ENCODE measurements at places on chromosomes 16 and 17.

GRCh38 chr16:10138881-10139280 lies 43.3 kb downstream of the GRIN2A start:
- no peak for DNase-seq

GRCh38 chr17:81120695-81121621 lies 44.3 kb upstream of the PVALEF start:
- no peak for DNase-seq

- no peak for DNase-seq
These were observed 188.6 kb downstream of the NTN1 start for GRCh38 chr17:9209781-9210370.

DNA sequence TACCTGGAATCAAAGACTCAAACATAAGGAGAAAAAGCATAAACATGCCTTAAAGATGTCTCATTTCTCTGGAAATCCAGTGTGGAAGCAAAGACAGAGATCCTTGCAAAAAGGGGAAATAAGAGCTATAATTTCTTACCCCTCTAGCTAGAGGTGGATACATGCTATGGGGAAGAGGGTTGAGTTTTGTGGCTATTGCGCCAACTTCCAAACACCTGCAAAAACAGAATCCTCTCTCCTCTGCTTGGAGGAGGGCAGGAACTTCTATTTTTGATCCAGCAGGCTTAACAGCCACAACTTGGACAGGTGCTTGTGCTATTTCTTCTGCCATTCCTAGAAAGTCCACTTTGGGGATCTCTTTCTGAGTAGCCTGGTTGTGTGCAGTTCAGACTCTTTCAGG lies 21.5 kb upstream of the NUDT7 start:
- no peak for DNase-seq

DNA sequence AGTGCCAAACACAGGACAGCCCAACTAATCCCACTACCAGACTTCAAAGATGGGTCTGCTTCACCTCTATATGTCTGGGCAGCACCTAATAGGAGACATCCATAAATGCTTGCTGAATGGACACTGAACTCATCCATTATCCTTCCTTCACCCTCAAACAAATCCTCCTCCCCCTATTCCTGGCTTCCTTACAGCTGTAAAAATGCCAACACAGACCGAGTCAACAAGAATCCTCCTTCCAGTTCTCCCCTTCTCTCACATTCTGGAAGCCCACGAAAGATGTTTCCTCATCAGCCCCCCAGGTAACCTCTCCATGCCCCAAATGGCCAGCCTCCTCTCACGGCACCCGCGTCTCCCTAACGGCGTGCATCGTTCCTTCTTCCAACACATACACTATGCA lies 12.3 kb downstream of the PELP1 start:
- peak; percentile 42 for DNase-seq

DNA sequence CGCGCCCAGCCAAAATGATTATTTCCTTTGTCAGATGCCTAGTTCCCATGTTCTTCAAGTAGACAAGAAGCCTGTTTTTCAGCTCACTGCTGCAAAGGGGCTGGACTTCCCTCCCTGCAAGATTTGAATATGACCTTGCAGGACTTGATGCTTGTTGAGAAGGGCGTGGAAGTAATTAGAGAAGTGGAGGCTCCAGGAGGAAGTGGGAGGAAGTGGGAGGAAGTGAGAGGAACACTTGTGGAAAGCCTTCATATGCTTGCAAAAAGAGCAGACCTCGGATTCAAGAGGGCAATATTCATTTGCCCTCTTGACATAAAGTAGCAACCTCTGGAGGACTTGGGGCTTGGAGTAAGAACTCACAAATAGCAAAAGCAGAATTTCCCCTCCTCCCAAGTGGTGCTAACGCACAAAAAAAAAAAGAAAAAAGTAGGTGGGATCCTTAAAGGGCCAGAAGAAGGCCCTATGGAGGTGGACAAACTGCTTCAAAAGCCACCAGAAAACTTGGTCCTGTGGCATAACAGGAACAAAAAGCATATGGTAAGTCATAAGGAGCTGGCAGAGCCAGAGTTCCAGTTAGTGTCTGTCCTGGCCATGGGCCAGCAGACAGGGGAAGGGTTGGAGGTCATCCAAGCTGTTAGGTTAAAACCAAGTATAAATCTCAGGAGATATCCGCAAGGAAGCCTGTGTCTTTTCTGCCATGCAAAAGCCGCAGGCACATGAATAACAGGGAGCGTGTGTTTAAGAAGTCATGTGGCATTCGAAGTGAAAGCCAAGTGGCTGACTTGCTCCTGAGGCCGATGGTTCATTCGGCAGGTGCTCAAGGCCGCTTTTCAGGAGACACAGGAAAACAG lies 20.6 kb upstream of the PRKAR1A start:
- DNase-seq, result no peak

Data from cardiac muscle cell (in vitro differentiated cells and primary cell).